Fibroblast of villous mesenchyme (primary cell): ENCODE measurements at places on chromosomes 6 and 20. TPM values are rescaled to one million over a fixed set of nuclear protein-coding genes. Genes with fewer than 3 reads are reported as not detected.

- DNase-seq = peak; percentile 34
These were observed 53.4 kb downstream of the EYA2 start for GRCh38 chr20:46948081-46948480.

DNA sequence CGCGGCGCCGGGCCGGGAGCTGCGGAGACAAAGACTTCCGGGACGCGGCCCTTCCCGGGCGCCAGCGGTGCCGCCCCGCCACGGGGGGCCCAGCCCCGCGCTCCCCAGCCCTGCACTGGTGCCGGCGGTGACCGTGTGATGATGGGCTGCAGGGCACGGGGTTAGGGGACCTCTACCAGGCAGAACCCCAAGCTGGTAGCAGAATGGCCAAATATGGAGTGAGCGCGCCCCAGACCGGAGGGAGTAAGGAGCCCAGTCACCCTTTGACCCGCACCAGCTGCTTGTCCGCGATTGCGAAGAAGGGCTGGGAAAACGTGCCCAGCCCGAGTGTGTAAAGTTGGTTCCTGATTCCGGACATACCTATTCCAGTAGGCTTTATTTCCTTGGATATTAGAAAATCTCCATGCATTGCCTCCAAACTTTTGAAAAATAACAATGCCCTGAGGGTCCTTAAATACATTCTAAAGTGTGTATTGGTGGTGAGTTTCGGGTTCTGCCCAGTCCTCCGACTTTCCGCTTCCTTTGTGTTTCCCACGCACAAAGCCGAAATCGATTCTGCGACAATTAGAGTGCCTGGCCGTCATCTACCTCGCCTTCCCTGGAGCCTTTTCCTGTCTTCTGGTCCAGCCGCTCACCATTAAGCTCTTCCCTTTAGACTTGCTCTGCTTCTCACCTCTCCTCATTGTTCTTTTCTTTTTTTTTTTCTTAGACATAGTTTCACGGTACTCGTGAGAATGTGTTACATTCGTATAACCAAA lies 1.1 kb downstream of the ABRACL start:
- DNase-seq = peak; percentile 73

- DNase-seq = no peak
These were observed 102.9 kb downstream of the CEBPB start for GRCh38 chr20:50293284-50294139.

DNA sequence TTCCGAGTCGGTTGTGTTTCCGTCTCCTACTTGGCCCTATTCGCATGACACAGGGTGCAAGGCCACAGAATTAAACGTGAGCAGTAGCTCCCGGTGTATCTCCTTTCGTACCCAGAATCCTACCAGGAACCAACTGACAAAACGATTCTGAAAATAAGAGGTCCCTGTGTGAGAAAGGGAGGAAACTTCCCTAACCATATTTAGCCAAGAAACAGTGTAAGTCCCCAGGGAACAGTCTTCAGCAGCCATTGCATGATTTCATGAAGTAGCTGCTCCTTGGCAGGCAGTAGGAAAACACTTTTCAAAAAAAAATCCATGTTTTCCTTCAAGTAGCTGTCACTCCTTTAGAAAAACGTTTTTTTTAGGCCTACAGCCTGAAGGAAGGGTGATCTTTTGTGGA lies 46.9 kb downstream of the PDE10A start:
- DNase-seq = peak; percentile 58

DNA sequence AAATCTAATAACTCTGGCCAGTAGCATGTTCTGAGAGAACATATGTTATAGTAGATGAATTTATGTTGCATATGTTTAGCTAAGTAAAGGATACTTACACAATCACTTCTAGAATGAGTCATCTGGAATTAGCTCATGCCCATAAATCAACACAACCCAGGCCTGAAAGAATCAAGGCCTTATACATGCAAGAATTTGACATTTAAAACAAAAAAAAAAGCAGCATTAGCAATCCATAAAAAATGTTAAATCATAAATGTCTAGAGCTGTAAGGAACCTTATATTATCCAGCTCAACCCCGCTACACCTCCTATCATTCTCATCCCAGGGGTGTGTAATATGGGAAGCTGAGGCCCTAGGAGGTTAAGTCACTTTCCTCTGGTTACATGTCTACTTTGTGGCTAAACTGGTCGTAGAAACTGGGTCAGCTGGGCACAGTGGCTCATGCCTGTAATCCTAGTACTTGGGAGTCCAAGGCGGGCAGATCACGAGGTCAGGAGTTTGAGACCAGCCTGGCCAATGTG lies 105.2 kb upstream of the CARMIL1 start:
- DNase-seq = peak; percentile 99

The PKHD1 gene
- total RNA-seq = under 0.01 TPM in 1 of 2 replicates, not detected in the other

- no peak for DNase-seq
These were observed 21.6 kb upstream of the TRIM27 start for GRCh38 chr6:28945349-28945748.

The FUT9 gene
- not detected in 2 replicates for total RNA-seq

The MEI4 gene
- under 0.01 TPM in 1 of 2 replicates, not detected in the other for total RNA-seq

DNA sequence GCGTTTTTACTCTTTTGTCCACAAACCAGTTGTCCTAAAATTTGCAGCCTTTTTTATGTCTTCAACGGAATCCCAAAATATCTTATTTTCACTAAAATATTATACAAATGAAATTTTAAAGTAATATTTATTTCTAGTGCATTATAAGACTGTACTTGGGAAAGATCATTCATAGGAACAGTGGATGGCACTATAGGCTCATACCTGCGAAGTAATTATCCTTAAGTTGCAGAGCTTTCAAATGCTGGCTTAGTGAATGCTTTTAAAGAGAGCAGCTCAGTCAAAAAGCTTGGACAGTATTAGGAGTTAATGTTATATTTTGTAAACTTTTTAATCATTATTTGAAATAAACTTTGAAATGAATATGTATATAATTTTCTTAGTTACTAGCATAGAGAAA lies 254.9 kb downstream of the CDKAL1 start:
- DNase-seq = peak; percentile 30
